G401 (cell line): ENCODE measurements at places on chromosomes 6 and 20.

- DNase-seq: no peak
Observed at GRCh38 chr6:66814156-66814555, 1107.1 kb upstream of the EYS start.

DNA sequence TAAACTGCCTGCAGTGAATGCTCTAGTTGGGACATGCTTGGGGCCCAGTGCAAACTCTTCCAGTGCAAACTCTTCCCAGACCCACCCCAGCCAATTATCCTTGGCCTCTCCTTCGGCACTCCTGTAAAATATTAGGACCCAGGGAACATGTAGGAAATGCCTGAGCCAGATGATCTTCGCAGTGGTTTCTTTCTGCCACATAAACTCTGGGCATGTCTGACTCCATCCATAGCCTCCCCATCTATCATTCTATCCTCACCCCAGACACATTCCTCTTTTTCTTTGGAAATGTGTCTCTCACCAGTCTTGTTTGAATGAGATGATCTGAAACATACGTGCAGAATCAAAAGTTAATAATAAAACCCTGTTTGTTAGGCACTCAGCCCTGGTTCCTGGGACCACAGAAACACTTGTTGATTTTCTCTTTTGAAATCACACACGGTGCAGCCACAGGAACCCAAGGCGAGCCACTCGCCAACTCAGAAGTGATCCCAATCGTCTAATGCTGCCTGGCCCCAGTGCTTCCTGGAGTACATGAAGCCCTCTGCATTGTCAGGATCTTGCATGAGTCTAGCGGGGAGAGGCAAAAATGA, 108.9 kb upstream of the CST7 start:
- no peak for DNase-seq

DNA sequence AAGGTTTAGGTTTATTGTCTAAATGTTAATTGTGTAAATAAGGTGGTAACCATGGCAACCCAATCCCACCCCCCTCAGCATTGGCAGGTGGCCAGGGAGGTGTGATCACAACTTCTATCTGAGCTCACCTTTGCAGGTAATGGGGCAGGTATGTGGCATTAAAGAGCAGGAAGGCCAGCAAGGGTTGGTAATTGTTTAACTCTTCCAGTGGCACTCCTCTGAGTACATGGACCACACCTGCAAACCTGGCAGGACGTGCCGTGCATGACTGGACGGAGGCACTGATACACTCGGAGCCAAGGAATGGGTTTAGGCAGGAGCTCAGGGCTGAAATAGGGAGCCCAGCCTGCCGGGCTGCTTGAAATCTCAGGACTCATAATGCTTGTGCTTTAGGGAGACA, 107.0 kb upstream of the BMP2 start:
- DNase-seq: no peak

- no peak for DNase-seq
Observed at GRCh38 chr6:135449246-135449645, 48.3 kb downstream of the AHI1 start.

- DNase-seq: no peak
Observed at GRCh38 chr6:125195526-125195925, 42.0 kb downstream of the TPD52L1 start.

- DNase-seq: no peak
Observed at GRCh38 chr6:121865811-121866210, 430.4 kb downstream of the GJA1 start.

GRCh38 chr6:89116702-89117101, 1.2 kb downstream of the SRSF12 start:
- no peak for DNase-seq

DNA sequence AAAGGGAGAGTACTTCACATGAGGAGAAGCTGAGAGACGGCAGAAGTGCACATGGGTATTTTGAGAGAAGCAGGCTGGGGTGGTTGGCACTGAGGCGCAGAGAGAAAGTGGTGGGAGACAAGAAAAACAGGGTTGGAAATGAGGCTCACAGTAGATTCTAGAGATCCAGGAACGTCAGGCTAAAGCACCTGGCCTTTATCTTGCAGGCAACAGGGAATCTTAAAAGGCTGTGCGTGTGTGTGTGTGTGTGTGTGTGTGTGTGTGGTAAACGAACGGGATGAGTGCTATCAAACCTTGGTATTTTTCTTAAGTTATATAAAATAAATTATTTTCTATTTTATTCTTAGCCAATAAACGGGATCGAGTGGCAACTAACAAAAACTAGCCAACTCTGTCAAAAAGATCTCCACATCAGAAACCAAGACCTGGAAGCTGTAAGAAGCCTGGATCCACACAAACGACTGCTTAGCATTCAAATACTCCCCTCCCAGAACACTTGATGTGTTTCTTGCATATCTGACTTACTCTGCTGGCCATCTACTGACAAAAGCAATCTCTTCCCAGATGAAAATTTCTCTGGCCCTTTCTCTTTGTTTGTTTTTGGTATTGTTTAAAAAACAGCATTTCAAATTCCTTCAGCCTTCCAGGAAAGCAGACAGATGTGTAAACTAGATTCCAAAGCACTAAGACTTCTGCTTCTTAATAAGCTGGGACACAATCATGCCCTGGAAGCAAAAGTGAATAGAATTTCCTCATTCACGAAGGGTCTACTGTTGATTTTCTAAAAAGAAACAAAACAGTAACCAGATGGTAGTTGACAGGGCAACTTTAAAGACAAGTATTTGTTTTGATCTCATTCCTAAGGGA, 44.8 kb upstream of the FABP7 start:
- peak; percentile 46 for DNase-seq

DNA sequence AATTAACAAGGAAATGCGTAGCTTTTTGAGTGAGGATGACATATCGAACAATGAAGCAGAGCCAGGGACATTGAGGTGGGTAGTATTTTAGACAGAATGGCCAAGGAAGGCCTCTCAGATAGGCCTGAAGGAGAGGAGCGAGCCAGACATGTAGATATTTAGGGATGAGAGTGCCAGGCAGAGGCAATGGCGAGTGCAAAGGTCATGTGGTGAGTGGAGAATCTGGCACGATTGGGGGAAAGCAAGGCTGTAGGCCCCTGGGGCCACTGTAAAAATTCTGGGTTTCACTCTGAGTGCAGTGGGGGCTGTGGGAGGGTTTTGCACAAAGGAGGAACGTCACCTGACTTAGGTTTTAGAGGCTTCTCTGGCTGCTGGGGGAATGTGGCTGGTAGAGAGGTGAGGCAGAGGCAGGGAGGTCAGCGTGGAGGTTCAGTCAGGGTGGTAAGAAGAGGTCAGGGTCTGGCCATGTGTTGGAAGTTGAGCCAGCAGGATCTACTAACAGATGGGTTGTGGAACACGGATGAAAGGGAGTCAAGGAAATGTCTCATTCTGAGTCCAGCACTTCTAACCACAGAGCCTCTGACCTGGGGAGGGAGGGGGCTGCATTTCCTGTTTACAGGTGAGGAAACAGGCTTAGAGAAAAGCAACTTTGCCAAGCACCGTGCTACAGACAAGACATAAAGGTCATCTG, 11.3 kb downstream of the SIRPA start:
- DNase-seq: no peak

GRCh38 chr6:136658711-136659110, 108.5 kb upstream of the MAP7 start:
- DNase-seq: no peak

DNA sequence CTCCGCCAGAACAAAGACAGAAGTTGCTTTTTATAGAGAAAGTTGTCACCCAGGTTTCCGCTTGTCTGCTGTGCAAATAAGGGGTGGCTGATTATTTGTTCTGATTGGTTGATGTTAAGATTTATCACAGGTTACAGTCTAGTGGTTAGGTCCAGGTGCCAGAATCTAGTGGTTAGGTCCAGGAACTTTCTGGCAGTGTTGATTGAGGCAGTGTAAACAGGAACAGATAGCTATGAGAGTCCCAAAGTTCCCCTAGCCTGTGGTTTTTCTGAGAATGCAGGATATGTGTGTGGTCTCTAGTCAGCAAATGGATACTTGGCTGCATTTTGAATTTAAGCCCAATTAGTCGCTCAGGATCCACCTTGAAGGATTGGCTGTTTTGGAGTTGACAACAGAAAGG, 148.0 kb downstream of the TMEM200A start:
- DNase-seq: no peak

GRCh38 chr20:44324343-44324742, 12.5 kb upstream of the R3HDML start:
- no peak for DNase-seq

DNA sequence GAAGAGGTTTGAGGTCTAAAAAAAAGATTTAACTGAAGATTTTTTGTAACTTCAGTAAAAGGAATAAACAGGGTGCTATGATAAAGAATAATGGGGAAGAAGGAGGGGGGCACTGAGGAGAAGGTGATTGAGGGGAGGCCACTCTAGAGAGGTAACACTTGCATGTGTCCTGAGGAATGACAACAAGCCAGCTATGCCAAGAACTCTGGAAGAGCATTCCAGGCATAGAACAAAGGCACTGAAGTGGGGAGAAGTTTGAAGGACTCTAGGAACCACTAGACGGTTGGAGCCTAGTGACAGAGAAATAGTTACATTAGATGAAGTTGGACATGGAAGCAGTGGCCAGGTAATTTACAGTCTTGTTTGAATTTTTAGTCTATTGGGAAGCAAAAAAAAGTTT, 10.8 kb upstream of the SF3B5 start:
- no peak for DNase-seq

- DNase-seq: no peak
Observed at GRCh38 chr6:5673019-5673790, 333.5 kb downstream of the NRN1 start.

DNA sequence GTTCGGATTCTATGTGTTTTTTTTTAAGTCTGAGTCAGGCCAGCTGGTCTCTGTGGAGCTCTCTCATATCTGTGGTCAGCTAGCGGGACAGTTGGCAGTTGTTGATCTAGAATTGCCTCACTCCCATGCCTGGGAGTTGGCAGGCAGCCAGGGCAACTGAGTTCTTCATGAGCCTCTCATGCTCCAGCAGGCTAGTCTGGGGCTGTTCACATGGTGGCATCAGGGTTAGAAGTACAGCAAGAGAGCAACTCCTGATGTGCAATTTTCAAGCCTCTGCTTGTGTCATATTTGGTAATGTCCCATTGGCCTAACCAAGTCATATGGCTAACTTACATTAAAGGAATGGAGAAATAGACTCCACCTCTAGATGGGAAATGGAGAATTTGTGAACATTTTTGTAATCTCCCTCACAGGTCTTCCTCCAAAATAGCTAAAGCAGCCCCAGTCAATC, 6.7 kb upstream of the IFT52 start:
- no peak for DNase-seq

DNA sequence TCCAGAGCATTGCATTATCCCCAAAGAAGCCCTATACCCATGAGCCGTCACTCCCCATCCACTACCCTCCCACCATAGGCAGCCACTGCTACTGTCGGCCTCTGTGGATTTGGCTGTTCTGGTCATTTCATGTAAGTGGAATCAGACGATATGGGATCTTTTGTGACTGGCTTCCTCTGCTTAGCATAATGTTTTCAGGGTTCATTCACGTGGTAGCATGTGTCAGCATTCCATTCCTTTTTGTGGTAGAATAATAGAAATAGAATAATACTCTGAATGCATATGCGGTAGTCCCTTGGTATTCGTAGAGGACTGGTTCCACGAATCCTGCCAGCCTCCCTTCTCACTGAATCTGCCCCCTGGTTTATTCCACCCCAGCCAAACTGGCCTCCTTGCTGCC, 402.6 kb upstream of the SULF2 start:
- no peak for DNase-seq

- DNase-seq: no peak
Observed at GRCh38 chr20:57205606-57206219, 60.7 kb downstream of the BMP7 start.

DNA sequence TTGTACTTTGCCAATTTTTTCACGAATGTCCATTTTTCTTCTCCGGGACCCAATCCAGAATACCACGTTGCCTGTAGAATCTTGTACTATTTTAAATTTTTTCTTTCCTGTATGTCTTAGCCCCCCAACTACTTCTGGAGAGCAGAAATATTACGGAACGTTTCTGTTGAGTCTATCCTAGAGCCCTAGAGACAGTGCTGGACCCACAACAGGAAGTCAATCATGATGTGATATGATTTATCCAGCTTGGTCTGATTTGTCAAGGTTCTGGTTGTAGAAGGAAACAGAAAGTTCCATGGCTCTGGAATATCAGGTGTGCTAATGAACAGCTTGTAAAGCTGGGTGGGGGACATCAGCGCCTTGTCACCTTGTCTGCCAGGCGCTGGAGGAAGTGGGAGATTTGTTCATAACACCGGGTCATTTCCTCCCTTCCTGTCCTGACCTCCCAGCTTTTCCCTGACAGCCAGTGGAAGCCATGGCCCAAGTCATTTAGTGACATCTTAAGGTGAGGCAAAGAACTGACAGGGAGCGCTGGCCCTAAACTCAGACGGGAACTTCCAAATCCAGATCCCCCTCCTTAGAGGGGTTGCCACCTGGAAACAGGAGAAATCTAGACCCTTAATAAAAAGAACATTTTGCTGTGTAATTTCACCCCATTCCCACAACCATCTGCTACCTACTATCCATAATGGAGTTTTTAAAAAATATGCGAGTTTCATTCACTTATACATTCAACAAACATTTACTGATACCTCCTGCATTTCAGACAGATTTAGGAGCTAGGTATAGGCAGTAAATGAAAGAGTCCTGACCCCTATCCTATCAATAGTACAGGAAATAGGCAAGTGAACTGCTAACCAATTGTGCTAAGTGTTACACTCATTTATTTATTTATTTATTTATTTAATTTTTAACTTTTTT, 130.5 kb downstream of the ZFP64 start:
- DNase-seq: peak; percentile 32

DNA sequence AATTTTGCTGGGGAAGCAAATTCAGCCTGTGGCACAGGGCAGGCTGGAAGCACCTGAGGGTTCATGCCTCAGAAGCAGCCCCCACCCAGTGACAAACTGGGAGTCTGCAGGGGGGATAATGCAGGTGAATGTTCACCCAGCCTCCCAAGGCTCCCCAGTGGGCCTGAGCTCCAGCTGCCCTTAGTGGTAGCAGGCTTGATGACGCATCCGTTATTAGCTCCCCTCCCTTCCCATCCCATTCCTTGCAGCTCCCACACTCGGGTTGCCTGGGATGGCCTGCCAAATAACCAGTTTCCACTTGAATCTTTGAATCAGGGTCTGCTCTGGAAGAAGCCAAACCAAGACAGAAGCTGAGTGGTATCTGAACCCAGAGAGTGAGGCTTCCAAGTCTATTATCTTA, 15.8 kb downstream of the KCNK15 start:
- no peak for DNase-seq

GRCh38 chr6:154414021-154414813, 57.6 kb upstream of the IPCEF1 start:
- no peak for DNase-seq

DNA sequence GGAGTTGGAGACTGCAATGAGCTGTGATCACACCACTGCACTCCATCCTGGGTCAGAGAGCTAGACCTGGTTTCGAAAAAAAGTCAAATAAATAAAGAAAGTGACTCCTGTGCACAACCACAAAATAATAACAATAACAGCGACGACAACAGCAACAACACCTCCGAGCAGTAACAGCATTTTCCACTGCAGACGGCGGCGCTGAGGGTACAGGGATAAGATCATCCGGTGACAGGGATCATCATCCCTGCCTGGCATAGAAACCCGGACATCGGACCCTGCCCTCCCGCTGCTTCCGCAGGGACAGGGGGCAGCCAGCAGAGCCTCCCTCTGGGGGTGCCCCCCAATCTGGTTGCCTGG, 11.5 kb downstream of the SRXN1 start:
- no peak for DNase-seq

- peak; percentile 74 for DNase-seq
Observed at GRCh38 chr20:1894951-1895673, at the start of gene SIRPA. Gene SIRPA, plus strand, starts transcription at chr20:1895407. Its CDS starts 41 bp downstream, at chr20:1895448.
